ENCODE measurements at places on chromosomes 12 and 14. TPM values are rescaled to one million over a fixed set of nuclear protein-coding genes. Genes with fewer than 3 reads are reported as not detected.

The ZNF891 gene
- total RNA-seq, result 9.5 TPM

The OR4K5 gene
- total RNA-seq, result not detected

The IFNG-AS1 gene
- total RNA-seq, result not detected

The RAPGEF3 gene
- total RNA-seq, result 16.6 TPM

The C12orf42 gene
- 0.92 TPM for total RNA-seq

The PLEKHD1 gene
- total RNA-seq, result 0.23 TPM

The OLR1 gene
- total RNA-seq, result 16.4 TPM

The NEUROD4 gene
- 0.23 TPM for total RNA-seq

Data from diencephalon (tissue), 1 donor.